ENCODE measurements at places on chromosomes 7 and 10.

DNA sequence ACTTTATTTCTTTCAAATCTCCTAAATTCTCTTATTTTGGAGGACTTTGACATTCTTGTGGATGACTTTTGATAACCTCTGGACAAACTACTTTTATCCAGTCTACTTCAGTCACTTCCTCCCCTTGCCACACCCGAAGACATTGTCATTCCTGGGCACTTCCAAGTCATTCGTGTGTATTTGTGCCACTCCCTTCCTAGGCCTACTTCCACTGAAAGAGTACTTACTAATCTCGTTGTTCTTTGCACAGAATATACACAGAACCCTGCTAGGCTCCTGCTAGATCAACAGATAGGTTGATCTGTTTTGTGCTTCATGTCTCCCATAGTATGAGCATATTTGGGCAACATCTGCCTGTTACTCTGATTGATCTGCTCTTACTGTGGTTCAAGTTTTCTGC, 355.4 kb downstream of the HGF start:
- DNase-seq, result no peak

- no peak for DNase-seq
These were observed 2.3 kb downstream of the HOXA10 start for GRCh38 chr7:27171637-27172314.

DNA sequence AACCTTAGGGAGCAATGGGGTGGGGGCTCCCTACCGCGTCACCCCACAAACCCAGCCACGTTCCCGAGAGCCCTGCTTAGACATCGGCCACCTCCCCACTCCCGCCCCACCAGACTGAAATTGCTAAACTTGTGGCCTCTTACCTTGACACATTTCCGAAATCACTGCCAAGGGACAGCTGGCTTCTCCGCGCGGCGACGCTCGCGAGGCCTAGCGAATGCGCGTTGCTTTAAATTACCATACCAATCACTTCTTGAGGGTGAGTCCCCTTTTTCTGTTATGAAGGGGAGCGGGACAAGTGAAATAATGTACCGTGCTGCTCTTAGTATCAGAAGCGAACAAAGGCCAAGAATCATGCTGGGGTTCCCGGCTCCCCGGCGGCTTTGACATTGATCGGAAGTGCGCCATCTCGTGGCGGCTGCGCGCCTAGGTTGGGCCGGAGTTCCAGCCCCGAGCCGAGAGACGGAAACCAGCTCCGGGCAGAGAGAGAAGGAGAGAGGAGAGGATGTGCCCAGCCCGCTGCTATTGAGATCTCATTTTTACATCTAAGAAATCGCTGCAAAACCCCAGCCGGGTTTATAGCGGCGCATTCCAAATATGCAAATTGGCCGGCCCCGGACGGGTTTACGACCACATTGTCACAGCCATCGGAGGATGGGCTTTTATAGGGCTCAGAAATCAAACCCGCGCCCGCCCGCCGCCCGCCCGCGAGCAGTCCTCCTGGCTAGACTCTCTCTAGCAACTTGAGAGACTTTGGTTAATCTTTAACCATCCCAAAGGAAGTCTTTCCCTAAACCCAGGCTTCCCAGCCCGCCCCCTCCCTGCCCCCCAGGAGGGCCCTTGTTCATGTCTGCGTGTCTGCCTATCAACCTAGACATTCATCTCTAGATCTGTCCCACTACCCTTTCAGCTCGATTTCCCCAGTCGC, 5.3 kb downstream of the HOXA11 start:
- DNase-seq, result peak; percentile 37

GRCh38 chr10:96541921-96542320, 28.2 kb upstream of the TLL2 start:
- DNase-seq, result no peak

GRCh38 chr7:5424749-5425506, 1.3 kb upstream of the TNRC18 start:
- DNase-seq, result peak; percentile 2

DNA sequence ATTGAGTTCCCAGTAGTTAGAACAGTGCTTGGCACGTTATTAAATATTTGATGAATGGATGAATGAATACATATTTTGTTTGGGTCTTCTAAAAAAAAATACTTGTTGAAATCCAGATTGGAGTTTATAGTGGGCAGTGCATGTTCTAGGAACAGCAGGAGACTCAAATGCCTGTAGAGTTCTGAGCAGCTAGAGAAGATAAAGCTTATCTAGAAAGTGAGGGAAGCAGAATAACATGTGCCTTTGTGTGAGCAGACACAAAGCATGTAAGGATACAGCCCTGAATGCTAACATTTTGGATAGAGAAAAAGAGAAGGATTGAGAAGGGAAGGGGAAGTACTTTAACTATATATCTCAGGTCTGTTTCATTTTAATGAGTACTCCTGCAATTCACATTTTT, 71.9 kb downstream of the SRI start:
- DNase-seq, result no peak

- no peak for DNase-seq
These were observed 11.7 kb downstream of the EPHB6 start for GRCh38 chr7:142866361-142867096.

- no peak for DNase-seq
These were observed 50.3 kb downstream of the ADCYAP1R1 start for GRCh38 chr7:31102151-31102972.

- DNase-seq, result no peak
These were observed 81.4 kb downstream of the ATXN7L1 start for GRCh38 chr7:105794741-105795729.

GRCh38 chr10:437698-438490, 251.6 kb downstream of the DIP2C start:
- no peak for DNase-seq

DNA sequence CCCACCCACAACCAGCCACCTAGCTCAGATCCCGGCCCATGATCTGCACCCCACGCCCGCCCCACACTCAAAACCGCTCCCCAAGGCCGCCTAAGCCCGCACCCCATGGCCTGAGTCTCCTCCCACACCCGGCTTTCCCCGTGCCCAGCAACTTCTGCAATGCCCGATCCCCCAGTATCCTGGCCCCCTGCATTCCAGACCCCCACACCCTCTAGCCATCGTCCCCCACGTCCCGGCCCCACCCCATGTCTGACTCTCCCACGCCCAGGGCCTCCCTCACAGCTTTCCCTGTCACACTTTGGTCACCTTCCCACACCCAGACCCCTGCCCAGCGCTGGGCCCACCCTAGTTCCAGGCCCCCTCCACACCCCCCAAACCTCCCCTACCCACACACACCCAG, 20.1 kb upstream of the FXYD4 start:
- DNase-seq, result no peak

DNA sequence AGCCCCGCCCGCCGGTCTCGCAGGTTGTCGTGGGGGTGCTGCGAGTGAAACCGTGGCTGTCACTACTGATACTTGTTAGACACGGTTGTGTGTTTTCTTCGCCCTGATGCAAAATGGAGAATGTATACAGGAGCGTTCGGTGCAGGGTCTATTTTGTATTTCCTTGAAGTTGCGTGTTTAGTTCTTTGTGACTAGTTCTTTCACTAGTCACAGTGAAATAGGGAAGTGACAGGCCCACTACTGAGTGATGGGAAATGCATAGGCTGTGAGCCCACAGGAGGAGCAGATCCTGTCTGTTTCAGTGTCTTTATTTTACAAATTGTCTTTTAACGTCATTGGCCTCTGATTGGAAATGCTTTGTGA, 675 bp downstream of the ABRAXAS2 start:
- DNase-seq, result no peak

DNA sequence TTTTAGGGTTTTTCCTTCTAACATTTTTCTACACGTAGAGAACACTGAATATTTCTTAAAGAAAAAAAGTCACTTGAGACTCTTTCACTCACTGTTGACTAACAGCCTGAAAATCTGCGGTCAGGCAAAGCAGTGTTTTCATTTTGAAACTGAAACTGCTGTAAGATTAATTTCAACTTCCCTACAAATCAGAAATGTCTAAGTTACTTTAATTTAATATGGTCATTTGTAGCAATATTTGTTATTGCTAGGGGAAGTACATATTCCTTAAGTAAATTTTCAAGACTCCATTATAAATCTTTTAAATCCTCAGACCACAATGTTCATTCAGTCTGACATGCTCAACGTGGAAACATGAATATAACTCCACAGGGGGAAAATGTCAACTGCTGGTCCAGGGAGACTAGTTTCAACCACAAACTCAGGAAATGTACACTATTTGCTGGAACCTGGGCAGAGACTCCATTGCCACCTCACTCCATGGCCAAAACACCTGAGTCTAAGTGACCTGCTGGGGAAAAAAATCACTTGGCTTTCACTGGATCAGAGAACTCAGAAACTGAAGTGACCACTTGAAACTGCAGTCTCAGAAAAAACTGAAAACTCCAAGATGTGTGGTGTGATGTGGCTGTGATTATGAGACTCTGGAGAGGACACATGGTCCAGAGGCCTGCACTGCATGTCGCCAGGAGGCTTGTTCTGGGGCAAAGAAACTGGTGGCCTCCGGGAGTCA, 161.2 kb downstream of the TAX1BP1 start:
- DNase-seq, result no peak

- no peak for DNase-seq
These were observed 61.3 kb downstream of the MICU1 start for GRCh38 chr10:72564596-72564995.

DNA sequence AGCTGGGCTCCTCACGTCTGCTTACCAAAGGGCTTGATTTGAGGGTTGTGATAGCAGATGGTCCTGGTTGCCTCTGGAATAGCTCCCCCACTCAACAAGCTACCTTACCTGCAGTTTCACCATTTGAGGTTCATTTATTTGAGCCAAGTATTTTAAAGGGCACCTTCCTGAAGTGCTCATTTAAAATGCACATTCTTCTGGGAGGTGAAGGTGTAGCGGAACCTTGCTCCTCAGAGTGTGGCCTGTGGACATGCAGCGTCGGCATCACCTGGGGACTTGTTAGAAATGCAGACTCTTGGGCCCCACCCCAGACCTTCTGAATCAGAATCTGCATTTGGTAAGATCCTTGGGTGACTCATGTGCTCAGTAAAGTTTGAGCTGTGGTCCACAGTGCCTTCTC, 2.3 kb downstream of the CDH23 start:
- no peak for DNase-seq

- DNase-seq, result no peak
These were observed 71.3 kb upstream of the DGKB start for GRCh38 chr7:14973712-14974428.

- no peak for DNase-seq
These were observed 901 bp upstream of the CCNY start for GRCh38 chr10:35335133-35336083.

DNA sequence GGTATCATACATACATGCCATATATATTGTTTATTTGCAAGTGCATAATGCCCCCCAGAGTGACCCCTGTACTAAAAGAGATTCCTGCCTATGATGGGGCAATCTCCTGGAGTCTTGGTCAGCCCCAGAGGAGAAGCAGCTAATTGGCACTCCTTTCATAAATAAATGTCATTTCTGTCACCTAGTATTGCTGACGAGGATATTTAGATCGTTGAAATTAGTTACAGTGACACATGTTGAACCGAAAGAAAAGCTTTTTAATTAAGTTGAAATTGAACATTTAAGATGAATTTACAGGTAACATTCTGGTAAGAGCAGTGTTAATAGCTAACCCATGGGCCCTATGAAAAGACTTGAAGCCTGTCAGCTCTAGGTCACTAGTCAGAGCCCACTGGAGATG, 210.5 kb upstream of the LRGUK start:
- no peak for DNase-seq

GRCh38 chr10:103708627-103709288, 146.6 kb downstream of the SH3PXD2A start:
- no peak for DNase-seq

- DNase-seq, result no peak
These were observed 82.0 kb downstream of the ELFN1 start for GRCh38 chr7:1752111-1752510.

All from activated effector memory CD4-positive, alpha-beta T cell treated with Interleukin-2 at 50 U/mL for 16 hours (primary cell).